ENCODE measurements at places on chromosomes 1 and 21.

GRCh38 chr21:43658769-43659135 lies 536 bp downstream of the HSF2BP start:
- DNase-seq, result no peak

GRCh38 chr1:22313321-22313720 lies 138.3 kb upstream of the ZBTB40 start:
- no peak for DNase-seq

DNA sequence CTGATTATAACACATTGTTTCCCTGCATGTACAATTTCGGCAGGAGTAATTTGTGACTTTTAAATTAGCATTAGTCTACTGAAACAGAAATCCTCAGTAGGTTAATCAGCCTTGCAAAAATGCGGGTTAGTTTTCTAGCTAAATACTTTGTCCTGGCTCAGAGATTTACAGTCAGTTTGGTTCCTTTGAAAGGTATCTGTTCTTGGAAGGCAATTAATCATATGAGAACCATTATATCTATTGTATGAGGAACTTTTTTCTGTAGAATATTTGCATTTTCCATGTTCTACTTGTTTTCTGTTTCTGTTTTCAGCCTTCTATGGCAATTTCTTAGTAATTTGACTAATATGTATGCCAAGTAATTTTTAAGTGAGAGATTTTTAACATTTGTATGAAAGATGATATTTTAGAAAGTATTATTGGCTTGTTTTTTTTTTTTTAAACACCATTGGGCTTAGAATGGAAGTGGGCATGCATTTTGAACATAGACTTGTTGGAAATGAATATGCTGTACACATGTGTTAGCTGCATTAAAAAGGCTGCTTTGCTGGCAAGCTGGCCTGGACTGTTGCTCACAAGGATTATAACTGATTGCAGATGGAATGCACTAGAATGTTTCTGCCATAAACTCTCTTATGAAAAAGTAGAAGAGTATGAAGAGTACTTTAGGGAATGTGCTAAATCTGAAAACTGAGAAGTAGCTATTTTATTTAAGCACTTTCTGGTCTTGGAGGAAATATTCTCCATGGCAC lies 26.2 kb downstream of the KIF1B start:
- DNase-seq, result no peak

DNA sequence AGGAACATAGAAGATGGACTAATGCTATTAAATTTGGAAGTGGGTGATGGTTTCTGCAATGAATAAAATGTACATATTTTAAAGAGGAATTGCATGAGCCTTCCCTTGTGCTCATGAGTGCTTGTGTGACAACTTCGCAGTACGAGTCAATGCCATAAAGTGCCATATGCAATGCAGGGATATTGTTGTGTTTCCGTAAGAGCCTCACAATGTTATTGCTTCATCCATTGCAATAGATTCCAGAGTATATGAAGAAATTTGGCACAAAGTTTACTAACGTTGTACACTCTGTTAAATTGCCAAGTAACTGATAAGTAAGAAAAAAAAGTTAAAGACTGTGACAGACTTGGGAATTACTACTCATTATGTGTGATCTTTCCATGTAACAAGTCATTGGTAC lies 22.3 kb downstream of the BTG3 start:
- DNase-seq, result no peak

GRCh38 chr1:232372841-232373440 lies 257.0 kb downstream of the SIPA1L2 start:
- DNase-seq, result no peak

GRCh38 chr1:243473227-243474135 lies 217.6 kb downstream of the SDCCAG8 start:
- DNase-seq, result no peak

DNA sequence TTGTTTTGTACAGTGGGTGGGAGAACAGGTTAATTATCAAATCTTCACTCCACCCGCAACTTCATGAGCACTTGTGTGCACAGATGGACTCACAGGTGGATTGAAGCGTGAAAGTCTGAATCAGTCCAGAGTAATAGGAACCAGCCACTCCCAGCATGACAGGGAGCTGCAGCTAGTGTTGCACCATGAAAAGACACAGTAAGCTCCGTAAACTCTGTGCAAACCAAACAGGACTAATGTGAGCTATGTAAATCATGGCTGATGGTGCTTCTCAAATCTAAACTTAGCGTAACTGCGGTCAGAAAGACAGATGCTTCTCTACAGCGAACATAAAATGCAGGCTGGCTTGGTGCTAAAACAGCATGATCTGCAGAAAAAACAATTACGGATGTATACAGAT lies 114.4 kb downstream of the CENPF start:
- no peak for DNase-seq

- DNase-seq, result no peak
Measured at GRCh38 chr1:211579440-211580302, 710 bp upstream of the SLC30A1 start.

DNA sequence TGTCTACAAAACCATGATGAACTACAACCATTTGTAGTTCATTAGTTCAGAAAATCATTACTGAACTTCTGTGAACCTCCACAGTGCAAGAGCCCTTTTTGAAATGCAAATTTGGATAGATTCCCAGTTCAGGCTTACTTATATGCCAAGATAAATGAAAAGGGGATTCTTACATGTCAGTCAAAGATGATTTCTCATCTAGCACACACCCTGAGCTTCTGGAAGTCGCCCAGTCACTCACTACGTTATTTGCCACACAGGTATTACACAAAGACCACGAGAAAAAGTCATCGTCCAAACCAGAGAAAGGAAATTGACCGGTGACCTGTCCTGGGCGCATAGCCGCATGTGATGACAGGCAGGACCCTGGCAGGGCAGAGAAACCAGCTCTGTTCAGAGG lies 41.8 kb downstream of the ETS2 start:
- no peak for DNase-seq

- no peak for DNase-seq
Measured at GRCh38 chr1:222898191-222898527, 83.3 kb downstream of the DISP1 start.

GRCh38 chr1:8510041-8510823 lies 192.3 kb downstream of the SLC45A1 start:
- no peak for DNase-seq

DNA sequence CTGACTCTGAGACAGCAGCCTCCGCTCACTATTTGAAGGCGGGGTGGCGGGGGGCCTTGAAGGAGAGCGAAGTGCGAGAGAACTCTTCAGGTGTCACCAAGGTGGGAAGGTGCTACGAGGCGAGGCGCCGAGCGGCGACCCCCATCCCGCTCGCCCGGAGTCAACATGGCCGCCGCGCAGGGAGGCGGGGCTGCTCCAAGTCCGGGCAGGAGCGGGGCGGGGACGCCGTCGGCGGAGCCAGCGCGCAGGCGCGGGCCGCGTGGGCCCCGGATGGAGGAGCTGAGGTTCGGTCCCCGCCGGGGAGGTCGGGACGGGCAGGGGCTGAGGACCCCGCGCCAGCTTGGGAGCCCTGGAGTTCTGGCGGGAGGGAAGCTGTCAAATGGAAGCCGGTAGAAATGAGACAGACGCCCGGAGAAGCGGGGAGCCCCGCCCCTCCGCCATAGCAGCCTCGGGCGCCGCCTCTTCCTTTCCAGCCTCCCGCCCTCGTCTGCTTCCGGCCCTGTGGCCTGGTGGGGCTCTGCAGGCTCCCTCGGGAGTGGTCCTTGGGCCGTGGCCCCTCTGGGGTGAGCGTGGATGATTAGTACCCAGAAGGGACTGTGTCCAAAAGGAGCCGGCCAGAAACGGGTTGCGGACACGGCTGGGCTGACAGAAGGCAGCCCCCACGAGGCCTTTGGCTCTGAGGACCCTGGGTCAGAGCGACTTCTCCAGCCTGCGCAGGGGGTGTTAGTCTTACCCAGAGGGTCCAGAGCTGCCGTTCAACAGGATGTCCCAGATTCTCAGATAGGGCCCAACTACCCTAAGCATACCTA lies at the start of gene PIGV:
PIGV (plus strand) TSS at position 245 of the 809 bp plus-strand sequence. CDS start 2,866 bp downstream, outside the sequence.
- DNase-seq, result peak; percentile 55

GRCh38 chr1:2587860-2588571 lies 1.4 kb downstream of the PRXL2B start:
- DNase-seq, result no peak

GRCh38 chr1:54339126-54339525 lies 67.1 kb downstream of the SSBP3 start:
- no peak for DNase-seq

DNA sequence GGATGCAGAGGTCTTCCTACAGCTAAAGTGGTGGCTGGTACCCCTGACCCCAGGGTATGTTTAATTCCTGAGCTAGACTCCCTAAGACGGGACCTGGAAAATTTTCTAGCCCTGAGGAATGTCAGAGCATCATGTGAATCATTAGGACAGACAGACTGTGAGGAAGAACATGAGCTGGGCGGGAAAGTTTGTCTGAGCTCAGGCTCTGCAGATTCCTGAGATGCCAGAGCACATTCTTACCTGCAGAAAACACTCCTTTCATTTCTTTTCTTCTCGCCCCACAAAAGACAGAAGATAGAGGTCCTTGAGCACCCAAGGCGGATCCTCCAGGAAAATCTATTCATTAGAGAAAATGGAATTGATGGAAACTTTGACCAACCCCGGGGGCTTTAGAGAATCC lies 6.5 kb downstream of the CAPN2 start:
- DNase-seq, result no peak

DNA sequence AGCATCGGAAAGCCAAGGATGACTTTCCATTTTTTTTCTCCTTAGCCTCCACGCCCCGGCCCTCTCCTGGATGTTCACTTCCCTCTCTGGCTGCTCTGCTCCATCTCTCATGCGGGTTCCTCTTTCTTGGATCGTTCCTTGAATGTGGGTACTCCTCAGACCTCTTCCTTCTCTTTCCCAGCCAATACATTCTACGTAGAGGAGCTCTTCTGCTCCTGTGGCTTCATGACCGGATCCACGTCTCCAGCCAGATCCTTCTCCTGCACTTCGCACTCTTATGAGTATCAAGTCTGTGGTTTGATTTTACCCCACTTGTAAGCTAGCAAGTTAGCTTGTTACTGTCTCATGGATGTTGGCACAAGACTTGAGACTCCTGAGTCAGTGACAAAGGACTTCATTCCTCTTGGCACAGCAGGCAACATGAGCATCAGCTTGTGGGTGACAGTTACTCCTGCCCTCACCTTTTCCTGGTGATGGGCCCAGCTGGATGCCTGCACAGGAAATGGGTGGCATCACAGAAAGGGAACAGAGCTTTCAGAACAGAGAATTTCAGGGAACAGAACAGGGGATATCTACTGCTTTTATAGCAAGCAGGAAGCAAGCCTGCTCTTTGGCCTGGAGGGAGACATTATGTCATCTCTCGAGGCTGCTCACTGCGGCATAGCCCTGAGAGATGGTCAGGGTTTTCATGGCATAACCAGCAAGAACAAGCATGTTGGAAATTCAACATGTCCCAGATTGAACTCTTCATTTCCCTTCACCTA lies 100.1 kb upstream of the KIF26B start:
- DNase-seq, result no peak

DNA sequence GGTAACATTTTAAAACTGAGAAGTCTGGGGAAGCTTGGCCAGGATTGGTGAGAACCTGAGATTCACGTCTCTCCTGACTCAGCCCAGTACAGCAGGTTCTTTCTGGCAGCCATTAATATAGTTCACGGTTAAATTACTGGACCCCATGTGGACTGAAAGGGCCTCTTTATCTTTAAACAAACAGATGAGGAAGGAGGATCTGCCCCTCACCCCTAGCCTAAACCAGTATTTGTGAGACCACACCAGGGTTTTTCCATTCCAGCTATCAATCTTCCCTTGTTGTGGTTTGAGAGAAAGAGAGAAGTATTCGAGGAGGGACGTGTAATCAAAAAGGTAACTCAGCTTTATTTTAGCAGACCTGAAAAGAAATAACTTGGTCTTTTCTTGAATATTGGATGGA lies 137.1 kb downstream of the PROX1 start:
- no peak for DNase-seq

- no peak for DNase-seq
Measured at GRCh38 chr1:112253366-112253765, 142.6 kb upstream of the CTTNBP2NL start.

- DNase-seq, result no peak
Measured at GRCh38 chr1:208644401-208645160, 400.4 kb upstream of the PLXNA2 start.

GRCh38 chr1:175152006-175152652 lies 40.4 kb downstream of the KIAA0040 start:
- peak; percentile 33 for DNase-seq

GRCh38 chr1:85596947-85597346 lies 16.4 kb downstream of the CCN1 start:
- DNase-seq, result no peak

GRCh38 chr1:172672720-172673119 lies 13.8 kb downstream of the FASLG start:
- DNase-seq, result no peak

DNA sequence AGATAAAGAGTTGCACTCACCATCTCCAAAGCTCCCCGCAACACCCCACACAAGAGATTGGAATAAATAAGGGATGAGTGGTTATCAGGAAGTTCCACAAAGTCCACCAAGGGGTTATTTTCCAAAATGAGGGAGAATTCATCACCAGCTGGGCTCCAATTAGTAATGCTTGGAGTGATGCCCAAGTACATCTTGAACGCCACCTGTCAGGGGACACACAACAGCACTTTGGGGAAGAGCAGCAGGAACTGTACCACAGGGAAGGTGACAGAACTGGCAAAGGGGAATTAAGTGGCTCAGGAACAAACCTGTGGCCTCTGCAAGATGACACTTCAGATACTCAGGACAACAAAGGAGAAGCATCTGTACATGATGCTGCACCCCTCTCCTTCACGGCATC lies 11.5 kb downstream of the TRAPPC3 start:
- DNase-seq, result no peak

DNA sequence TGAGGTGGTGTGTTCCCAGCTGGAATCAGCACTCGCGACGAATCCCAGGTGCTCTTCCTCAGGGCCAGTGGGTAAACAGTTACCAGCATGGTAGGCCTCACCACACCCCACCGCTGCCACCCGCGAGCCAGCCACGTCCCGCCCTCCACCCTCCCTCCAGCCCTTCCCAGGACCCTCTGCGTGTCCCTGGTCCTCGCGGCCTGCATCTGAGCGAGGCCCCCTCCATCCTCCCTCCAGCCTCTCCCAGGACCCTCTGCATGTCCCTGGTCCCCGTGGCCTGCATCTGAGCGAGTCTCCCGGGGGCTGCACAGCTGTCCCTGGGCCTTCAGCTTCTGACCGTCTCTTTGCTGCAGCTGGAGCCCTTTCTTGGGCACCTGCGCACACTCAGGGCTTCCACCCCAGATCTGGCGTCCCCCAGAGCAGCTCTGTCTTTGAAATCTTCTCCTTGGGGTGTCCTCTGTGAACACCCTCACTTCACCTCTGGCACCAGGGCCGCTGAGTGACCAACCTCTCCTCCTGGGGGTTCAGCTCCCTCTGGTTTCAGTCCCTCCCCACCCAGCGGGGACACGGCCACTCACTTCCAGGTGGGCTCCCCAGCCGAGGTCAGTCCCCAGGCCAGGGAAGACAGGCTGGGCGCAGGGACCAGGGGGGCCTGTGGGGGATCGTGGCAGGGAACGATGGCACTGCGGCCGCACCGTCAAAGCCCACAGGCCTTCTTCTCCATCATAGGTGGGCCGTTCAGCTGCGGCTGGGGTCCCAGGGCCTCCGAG lies 57.8 kb upstream of the COL6A2 start:
- no peak for DNase-seq

- no peak for DNase-seq
Measured at GRCh38 chr1:45586769-45587168, 2.9 kb downstream of the NASP start.
